Stimulated activated CD8-positive, alpha-beta memory T cell treated with anti-CD3 and anti-CD28 coated beads, Interleukin-7, amount 100 ng/mL, for 1 hour (primary cell): ENCODE measurements at places on chromosomes 13 and 19.

DNA sequence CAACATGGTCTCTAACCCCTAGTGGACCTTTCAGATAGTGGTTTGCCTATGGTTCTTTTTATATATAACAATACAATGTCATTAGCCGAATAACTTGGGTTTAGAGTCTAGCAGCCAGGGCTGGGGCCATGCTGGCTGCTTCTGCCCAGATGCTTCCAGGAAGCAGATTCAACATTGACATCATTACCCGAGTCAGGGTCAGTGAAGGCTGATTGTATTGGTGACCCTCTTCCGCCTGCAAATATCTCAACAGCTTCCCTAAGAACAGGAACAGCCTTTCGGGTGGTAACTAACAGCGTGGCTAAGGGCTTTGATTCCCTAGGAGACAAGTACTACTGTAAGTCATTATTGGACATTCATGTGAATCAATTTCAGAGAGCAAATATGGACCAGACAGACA lies 476.4 kb downstream of the UQCRFS1 start:
- DNase-seq, result no peak

DNA sequence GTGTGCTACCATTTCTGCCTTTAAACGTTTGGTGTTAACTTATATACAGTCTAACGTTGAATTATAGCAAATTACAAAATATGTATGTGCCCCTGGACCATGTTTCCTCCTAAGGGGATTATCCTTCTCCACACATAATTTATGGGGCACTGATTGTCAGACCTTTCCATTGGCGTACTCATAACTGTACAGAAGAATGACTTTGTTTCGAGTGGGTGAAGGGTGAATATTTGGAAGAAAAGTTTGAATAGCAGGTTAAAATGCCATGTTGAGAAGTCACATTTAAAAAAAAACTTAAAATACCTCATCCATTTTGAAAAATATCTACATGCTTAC lies 58.8 kb downstream of the SLC10A2 start:
- no peak for DNase-seq

DNA sequence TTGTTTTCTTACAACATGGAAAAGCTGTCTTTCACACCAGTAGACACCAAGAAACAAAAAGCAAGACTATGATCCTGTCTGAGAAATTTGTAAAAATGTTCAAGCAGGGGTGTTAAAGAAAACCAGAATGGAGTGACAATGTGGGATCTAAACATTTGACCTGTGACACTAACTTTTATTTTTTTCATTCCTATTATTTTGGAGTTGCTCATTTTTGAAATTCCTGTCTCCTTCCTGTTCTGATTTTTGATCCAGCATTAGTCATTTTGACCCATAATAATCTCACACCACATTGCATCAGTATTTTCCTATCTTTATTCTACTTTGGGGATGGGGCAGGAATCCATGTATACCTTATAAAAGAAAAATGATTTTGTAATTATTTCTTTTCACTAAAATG lies 164.2 kb downstream of the DLEU7 start:
- no peak for DNase-seq

GRCh38 chr19:3224346-3225168 lies at the start of gene CELF5:
TSS of gene CELF5 (plus strand) at chr19:3224661. CDS start at chr19:3224740, 79 bp downstream.
- DNase-seq, result peak; percentile 14

DNA sequence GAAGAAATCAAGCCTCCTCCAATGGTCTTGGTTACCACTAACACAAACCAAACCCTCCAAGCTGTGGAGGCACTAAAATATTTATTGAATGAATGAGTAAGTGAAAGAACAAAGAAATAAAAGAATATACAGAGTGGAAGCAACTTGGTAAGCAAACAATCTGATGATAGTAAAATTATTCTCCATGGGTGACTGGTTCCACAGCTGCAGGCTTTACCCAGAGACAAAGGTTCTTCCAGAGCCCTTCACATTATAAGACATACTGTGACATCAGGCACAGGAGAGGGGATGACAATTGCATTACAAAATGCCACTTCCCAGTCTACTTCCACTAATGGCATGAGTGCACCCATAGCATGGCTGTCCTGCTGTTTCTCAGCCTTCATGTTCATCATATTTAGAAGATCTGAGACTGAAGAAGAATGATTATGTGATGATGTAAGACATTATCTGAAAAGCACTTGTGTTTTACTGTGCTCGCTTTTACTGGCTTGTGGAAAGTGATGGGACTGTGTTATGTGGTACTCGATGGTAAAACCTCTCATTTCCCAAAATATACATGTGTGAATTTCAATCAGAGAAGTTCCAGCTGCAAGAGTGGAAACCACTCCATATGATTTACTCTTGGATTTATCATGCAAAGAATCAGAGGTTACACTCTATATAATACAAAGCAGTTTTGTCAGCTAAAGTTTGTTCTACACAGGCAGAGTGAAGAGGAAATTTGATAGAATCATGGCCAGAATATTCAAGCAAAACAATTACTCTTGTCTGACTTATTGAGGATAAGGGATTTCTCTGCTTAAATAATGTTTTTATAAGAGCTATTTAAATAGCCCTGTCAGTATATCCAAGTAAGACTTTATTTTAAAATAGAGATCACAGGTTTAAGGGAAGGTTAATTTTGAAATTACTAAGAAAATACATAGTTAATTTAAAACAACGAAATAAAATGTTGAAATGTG lies 220.2 kb upstream of the NBEA start:
- DNase-seq, result no peak

DNA sequence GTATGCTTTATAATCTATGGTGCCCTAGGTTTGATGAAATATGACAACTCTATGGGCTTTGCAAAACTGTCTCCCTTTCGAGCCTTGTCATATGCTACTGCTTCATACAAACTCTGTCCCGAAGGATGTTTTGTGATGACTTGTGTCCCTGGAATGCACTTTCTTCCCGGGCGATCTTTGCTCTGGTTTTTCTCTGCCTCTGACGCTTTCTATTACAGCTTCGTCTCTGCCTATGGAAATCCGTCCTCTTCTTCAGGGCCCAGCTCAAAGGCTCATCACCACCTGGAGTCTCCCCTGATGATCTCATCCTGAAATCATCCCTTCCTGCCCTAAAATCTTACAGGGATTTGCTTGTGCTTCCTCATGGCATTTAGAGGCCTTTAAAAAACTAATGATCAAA lies 191.5 kb upstream of the KL start:
- no peak for DNase-seq

DNA sequence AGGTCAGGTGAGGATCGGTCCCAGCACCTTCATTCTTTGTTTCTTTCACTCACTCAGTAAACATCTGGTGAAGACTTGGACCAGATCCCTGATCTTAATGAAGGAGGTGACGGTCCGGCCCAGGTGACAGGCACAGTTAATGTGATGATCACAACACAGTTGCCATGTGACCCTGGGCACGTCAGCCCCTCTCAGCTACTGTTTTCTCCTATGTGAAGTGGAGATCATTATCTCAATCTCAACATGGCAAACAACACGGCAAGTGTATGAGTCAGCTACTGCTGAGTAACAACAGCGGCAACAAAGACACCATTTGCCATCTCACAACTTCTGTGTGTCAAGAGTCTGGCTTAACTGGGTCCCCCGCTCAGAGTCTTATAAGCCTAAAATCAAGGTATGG lies 74.6 kb downstream of the GNG7 start:
- no peak for DNase-seq

DNA sequence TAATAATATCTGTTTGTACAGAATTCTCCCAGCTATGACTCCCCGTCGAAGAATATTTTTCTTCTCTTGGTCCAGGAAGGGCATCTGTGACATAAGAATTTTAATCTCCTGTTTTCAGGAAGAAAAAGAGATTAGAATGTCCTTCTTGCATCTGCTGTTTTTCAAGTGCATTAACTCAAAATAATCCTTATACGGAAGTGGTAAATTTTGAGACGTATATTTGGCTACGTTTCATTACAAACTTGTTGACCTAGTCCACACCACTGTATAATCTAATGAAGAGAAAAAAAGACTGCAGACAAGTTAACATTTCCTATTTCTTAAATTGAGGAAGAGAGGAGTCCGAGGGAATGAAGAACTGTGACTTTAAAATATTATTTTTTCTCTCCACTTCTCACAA lies 959.9 kb downstream of the DIAPH3 start:
- DNase-seq, result no peak

- no peak for DNase-seq
Observed at GRCh38 chr19:18171605-18172327, 1.8 kb upstream of the IFI30 start.

DNA sequence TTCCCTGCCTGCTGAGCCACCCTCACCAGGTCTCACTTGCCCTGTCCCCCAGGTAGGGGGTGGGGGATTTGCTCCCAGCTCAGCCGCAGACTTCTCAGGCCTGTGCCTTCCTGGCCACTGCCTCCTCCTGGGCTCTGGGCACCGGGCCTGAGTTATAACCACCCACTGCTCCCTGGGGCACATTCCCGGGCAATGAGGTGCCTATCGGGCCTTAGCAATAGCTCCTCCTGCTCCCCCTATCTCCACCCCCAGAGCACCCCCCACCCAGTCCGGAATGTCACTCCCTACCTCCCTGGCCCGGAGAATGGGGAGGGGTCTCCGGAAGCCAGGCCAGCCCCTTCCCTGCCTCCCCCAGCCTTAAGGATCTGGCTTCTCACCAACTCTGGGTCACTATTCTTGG lies at the start of gene KLK5:
KLK5 (minus strand) TSS at position 129 of the 400 bp plus-strand sequence. CDS start 381 bp downstream, outside the sequence.
- DNase-seq, result no peak

DNA sequence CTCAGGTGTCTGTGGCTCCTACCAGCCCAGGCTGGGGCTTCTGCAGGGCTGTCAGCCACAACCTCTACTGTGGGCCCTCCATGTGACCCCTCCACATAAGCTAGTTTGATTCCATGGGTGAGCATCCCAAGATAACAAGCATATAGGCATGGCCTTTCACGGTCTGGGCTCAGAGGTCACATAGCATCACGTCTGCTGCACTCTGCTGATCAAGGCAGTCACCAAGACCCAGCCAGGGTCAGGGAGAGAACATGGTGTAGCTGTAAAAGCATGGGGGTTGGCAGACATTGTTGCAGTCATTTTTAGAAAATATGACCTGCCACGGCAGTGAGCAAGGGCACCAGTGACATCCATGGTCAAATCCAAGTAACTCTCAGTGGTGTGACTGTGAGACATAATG lies 698.8 kb downstream of the UQCRFS1 start:
- DNase-seq, result no peak

DNA sequence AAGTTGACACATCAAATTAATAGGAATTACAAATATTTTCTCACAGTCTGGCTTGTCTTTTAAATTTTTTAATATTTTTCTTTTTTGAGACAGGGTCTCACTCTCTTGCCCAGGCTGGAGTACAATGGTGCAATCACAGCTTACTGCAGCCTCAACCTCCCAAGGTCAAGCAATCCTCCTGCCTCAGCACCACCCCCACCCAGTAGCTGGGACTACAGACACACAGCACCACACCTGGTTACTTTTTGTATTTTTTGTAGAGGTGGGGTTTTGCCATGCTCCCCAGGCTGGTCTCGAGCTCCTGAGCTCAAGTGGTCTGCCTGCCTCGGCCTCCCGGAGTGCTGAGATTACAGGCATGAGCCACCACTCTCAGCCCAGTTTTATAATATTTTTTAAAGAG lies 72.0 kb downstream of the SPATA13 start:
- no peak for DNase-seq

DNA sequence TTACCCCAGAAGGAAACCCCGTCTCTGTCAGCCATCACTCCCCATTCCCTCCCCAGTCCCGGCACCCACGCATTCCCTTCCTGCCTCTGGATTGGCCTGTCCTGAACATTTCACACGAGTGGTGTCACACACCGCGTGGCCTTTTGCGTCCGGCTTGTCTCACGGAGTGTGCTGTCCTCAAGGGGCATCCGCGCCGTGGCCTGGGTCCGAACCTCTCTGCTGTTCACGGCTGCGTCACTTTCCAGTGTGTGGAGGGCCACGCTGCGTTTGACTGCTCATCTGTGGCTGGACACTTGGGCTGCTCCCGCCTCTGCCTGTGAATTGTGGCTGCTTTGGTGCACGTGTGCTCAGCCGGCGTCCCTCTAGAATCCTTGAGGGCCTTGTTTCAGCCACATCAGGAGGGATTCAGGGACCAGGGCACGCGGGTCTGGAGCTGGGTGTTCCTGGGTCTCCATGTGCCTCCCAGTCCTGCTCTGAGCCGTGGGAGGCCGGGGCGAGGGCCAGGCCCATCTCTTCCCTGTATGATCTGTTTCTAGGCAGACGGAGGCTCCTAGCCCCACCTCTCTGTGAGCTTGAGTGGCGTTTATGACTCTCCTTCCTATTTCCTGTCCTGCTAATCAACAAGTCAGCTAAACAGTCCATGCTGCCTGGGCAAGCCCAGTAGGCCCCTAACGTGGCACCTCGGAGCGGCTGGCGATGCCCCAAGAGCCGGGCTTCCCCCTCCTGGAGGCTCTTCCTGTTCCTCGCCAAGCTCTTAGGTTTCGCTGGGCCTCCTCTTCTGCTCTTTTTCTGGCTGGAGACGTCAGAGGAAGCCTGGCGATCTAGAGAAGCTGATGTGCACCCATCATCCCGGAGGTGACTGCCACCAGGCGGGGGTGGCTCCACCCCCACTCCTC lies 8.1 kb downstream of the STK11 start:
- no peak for DNase-seq

DNA sequence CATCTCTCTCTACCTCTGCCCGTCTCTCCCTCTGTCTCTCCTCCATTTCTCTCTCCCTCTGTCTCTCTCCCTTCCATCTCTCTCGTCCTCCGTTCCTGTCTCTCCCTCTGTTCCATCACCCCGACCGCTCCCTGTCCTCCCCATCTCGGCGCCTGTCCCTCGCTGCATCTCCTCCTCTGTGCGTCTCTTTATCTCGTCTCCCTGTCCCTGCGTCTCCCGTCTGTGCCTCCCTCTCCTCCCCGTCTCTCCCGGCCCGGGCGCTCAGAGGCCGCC lies 4.6 kb downstream of the GRIN2D start:
- DNase-seq, result no peak

DNA sequence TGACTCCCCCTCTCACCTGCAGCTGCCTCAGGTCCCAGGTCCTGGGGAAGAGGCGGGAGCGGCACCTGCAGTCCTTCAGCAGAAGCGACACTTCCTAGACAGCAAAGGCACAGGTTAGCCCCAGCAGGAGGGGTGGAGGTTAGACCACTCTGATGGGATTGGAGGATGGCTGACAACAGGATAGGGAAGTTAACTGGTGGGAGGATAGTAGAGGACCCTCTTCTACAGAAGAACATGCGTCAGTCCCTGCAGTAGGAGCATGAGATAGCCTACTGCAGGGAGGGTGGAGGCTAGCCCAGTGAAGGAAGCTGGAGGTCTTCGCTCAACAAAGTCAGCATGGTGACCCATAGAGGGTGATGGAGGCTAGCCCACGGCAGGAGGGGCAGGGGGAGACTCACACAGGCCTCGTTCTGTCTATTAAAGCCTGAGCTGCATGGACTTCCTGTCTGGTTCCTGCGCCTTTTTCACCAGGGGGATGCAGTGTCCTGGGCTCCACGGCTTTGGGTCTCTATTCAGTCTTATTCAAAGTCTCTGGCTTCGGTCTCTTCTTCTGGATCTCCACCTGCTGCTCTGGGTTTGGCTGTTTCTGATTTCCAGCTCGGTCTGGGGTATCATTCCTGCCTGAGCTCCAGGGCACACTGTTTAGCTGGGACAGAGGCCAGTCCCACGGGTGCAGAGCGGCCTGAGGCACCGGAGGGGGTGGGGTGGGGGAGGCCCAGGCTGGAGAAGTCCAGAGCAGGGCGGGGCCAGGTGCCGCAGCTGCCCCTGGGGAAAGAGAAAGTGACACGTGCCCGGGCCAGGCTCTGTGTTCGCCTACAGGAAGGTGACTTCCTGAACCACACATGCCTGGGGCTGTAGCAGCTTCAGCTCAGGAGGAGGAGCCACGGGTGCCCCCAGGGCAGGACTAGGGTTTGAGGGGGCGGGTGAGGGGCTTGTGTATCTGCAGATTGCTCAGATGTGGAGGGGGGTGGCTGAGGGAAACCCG lies 7.3 kb downstream of the IFNL3 start:
- no peak for DNase-seq

GRCh38 chr19:8131517-8131916 lies 17.9 kb downstream of the FBN3 start:
- no peak for DNase-seq

- no peak for DNase-seq
Observed at GRCh38 chr13:114155926-114156883, 22.9 kb upstream of the CFAP97D2 start.
